ENCODE measurements at places on chromosomes 4 and X.
A peak's percentile ranks its signal among the peaks of the same experiment; 100 is the strongest.

DNA sequence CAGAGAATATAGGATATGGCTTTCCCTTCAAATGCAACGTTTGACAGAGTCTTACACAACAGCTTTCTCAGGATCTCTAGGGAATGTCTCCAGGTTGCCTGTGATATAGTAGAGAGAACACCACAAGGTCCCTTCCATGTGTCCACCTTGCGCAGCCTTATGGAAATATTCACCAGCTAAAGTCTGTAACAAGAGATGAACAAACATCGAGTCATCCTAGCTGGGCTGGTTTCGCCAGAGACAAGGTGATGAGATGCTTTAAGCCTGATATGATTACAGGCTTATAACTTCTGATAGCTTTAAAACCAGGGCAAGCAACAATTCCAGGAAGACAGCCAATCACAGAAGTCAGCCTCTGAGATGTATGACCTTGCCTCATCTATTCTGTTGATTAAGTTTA, 83.8 kb downstream of the SEL1L3 start:
- DNase-seq = no peak

DNA sequence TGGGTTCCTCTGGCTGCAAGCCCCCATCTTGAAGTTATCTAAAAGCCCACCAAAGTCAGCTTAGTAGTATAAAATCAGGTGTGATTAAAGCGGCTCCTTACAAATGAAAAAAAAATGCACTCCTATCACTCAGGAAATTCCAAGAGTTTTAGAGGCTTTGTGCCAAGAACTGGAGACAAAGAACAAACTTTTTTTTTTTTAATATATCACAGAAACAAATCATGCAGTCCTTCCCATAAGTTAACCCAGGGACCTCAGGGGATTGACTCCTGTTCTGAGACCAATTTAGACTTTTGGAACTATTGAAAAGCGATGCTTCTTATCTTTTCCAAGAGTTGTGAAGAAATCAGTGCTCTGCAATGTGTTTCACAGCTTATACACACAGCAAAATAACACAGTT, 53.6 kb downstream of the HHIP start:
- DNase-seq = no peak

DNA sequence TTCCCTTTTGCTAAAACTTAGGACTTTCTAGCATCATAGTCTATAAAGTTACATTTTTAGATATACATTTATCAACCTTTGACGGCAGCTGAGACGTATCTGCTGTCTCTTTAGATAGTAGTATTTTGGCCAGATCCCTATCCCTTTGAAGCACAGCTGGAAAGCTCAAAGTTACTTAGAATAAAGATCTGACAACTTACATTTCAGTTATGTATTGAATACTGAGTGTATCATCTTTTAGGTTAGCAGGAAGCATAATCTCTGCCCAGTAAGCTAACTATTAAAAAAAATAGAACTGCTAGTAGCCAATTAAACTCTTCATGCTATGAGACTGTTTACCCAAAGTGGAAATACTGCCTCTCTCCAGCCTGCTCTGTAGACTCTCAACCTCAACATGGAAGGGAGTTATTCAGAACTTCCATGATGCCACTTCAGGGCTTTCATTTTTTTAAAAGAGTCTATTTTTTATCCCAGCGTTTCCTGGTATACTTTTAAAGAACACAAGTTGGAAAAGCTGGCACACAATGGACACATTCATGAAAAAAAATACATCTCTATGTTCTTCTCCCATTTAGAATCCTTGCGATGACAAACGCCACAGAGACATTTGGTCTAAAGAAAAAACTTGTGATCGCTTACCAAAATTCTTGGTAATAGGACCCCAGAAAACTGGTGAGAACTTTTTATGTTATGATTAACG, 126.3 kb downstream of the PRSS12 start:
- DNase-seq = no peak

DNA sequence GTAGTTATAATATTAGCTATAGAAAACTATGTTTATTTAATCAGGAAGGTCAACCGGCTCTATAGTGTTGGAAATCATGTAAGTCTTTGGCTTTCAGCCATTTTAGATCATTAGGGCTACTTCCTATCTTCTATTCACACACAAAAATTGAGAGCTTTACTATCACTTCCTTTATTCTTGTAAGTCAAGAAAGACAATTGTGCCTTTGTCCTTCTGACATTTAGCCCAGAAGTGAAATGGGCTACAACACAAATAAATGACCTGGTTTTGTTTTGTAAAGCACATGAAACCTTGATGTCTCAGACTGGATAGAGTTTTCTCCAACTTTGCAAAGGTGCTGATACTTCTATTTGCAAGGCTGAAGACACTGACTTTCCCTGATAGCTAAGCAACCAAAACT, 122.4 kb upstream of the ACSL4 start:
- no peak for DNase-seq

DNA sequence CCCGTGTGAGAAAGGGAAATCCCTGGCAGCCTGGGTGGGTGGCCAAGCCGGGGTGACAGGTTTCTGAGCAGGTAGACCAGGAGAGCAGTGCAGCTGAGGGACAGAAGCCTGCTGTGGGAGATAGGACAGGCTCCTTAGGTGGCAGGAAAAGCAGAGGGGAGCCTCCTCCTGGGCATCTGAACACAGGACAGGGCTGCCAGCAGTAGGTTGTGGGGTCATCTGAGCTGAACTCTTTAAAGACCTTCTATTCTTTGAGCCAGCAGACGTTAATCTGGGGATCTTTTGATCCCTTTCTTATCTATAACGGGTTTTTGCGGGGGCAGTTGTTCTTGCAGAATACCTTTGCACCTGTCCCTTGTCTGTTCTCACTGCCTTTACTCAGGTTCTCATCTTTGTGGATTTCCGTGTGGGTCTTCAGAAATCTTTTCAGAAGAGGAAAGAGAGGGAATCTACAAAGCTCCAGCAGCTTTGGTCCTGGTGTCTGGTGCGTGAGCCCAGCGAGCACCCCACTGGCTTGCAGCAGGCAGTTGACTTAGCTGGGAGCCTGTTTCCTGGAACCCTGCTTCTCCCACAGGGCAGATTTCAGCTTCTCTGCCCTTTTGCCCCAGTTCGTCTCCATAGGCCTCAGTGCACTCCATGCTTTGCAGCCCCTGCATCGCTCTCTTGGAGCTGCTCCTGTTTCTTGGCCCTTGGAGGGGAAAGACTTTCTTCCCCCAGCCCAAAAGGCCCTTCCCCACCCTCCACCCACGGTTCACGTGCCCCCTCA, 35.8 kb upstream of the TADA2B start:
- DNase-seq = no peak

DNA sequence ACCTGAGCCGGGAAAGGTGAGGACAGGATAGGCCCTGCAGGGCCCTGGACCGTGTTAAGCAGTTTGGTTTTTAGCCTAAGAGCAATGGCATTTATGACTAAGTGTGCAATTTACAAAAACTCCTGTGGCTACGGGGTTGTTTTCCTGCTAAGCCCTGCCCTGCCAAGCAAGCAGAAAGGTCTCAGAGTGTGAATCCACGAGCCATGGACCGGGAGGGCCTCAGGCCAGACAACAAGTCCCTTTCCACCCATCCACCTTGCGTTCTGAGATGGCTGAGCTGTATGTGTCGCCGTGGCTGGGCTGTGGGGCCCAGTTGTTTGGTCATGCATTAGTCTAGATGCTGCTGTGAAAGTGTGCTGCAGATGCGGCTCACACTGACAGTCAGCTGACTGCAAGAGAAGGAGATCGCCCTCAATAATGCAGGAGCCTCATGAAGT, 33.9 kb upstream of the AFAP1 start:
- no peak for DNase-seq

GRCh38 chr4:147731580-147732517, at the start of gene ARHGAP10:
Gene ARHGAP10, plus strand, starts transcription at chr4:147732088. Its CDS starts 214 bp downstream, at chr4:147732302.
- no peak for DNase-seq

DNA sequence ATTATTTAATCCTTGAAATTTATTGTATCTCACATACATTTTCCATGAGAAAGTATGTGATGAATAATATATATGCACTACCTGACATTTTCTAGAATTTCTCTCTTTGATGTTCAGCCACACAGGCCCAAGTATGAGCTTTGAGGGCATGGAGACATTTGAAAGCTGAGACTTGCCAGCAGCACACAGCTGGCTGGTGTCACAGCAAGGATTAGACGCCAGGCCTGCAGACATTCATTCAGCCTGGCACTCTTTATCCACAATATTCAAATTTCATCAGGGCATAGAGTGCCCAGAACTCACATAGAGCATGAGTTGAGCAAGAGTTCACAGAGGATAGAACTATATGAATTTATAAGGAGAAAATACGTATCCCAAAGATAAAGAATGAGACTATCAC, 74.0 kb downstream of the GRIA2 start:
- DNase-seq = no peak

GRCh38 chrX:47706575-47706974, 47.6 kb upstream of the UXT start:
- DNase-seq = no peak

DNA sequence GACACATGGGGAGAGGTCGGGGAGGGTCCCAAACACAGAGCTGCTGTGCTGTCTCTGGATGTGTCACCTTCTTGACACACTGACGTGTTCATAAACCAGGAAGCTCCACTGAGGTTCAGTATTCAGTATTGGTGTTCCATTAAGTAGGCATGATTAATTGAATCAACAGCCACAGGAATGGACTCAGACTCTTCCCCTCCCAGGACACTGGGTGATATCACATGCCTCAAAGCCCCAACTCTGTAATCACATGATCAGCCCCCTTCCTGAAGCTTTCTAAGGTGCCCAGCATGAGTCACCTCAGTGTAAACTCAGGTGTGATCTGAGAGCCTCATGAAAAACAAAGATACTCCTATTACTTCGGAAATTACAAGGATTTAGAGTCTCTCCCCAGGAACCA, 21.1 kb upstream of the HNRNPD start:
- no peak for DNase-seq

DNA sequence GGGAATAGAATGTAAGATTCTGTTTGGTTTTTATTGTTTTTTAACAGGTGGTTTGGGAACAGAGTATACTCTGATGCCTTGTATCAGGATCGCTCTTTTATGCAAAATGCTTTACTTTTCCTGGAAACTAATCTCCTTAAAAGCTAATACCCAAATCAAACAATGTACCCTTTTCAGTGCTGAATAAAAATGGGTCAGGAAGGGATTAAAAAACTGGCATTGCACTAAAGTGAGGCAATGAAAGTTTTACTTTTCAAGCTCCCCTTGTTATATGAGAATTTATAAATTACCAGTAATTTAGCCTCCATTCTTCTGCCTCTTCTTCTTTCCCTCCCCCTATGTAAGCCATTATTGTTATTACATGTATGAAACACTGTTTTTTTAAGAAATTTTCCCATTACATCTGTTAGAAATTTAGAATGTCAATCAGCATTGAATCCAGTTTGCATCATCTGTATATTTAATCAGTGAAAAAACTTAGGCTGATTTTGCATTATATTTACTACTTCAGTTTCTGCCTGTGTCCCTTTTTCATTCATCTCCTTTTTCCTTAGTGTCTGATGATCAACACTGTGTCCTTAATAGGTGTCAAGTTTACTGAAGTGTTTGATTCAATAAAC, 89.7 kb upstream of the NPNT start:
- DNase-seq = peak; percentile 39

GRCh38 chrX:120365968-120366367, 4.1 kb downstream of the ATP1B4 start:
- DNase-seq = no peak

- DNase-seq = no peak
These were observed 77.6 kb downstream of the MXRA5 start for GRCh38 chrX:3268829-3269228.

DNA sequence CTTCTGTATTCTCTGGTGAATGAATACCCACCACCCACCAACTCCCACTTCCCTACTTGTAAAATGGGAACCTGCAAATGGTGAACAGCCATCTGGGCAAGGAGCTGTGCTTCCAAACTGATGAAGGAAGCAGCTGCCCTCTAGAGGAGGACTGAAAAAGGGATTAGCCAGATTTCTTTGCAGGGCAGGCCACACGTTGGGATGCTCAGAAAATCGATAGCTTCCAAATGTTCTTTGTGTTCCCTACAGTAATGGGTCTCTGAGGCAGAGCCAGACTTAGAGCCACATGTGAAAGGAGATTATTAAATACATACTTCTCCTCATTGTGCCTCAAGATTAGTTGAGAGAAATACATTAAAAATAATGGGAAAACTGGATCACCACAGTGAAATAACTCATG, 39.3 kb upstream of the LPAR4 start:
- DNase-seq = no peak

DNA sequence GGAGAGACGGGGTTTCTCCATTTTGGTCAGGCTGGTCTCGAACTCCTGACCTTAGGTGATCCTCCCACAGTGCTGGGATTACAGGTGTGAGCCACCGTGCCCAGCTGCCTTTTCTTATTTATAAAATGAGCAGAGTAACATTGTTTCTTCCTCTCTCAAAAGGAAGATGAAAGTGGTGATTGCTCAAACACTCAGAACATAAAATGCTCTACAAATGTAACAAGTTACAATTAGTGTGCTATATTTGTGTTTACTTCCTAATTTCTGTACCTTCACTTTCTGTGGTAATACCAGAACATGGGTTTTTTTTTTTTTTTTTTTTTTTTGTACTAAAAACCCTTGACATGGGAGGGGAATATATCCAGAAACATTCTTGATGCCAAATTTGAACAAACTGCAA, 197.9 kb downstream of the MGST2 start:
- DNase-seq = no peak

GRCh38 chr4:111905511-111905910, 239.7 kb upstream of the FAM241A start:
- DNase-seq = no peak

DNA sequence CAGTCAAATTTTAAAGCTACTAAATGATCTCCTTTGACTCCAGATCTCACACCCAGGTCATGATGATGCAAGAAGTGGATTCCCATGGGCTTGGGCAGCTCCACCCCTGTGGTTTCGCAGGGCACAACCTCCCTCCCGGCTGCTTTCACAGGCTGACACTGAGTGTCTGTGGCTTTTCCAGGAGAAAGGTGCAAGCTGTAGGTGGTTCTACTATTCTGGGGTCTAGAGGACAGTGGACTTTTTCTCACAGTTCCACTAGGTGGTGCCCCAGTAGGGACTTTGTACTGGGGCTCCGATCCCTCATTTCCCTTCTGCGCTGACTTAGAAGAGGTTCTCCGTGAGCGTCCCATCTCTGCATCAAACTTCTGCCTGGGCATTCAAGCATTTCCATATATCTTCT, 845.2 kb downstream of the PCDH18 start:
- peak; percentile 5 for DNase-seq

DNA sequence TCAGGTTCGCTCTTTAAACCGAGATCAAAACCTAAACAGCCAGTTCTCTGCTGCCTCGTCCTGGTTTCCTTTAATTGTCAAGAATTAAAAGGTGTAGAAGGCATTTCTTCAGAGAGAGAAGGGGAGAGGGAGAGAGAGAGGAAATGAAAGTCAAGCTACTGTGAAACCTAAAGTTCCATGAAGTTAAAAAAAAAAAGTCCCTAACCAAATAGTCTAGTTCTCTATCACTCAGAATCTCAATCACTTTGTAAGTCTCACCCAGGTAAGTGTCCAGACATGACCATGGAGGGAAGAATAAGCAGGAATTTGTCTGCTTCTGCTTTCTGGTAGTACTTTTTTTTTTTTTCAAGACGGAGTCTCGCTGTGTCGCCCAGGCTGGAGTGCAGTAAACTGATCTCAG, 18.8 kb upstream of the SMIM14 start:
- no peak for DNase-seq
